NK-92 treated with Interleukin-12 subunit alpha and Interleukin-12 subunit beta, amount 100 ng/mL, for 24 hours (cell line): ENCODE measurements at places on chromosomes 4 and X.

- DNase-seq, result no peak
Measured at GRCh38 chr4:96407738-96408463, 568.0 kb downstream of the PDHA2 start.

DNA sequence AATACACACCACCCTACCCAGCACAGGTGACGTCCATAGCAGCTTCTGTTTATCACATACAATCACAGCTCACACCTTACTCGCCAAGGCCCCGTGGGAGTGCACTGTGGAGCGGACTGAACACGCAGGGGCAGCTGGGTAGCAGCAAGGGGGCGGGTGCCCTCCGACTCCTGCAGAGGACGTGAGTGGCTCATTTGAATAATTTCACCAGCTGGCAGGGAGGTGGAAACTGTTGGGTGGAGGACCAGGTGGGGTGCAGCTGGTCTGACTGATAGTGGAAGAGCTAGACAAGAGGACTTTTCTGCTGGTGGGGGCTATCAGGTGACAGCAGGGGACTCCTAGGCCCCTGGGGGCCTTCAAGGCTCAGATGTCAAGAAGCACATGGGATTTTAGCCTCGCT lies 16.3 kb downstream of the MAN2B2 start:
- DNase-seq, result no peak

DNA sequence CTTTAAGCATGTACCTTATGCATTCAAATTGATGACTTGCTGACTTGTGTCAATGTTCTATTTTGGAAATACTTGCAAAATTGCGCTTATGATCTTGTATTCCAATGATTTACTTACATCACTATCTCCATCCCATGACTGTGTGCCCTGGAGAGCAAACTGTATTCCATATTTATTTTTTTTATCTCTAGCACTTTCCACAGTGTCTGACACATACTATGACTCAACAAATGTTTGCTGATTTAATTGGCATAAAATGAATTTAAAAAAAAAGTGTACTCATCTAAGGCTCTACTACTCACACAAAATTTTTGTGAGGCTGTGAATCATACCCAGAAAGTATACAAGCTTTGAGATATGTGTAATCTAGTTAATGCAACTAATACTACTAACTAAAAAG lies 1066.8 kb upstream of the ADGRL3 start:
- no peak for DNase-seq

DNA sequence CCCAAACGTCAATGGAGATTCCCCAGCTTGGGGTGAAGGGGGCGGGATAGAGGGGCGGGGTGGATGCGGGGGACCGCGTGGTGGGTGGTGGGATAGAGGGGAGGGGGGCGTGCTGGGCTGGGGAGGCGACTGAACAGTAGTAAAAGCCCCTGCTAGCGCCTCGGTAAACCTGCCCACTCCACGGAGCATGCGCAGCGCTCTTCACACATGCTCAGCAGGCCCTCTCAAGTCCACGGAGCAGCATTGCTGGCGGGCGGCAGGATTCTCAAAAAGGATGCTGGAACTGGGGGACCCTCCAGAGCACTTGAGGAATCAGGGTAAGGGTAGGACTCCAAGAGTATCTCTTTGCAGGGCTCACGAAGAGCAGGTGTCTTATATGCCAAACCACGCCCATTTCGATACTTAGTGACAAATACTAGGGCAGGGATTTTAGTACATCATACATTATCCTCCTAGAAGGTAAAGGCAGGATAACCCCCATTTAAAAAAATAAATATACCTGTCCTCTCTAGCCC lies 378 bp upstream of the RPS6KA6 start:
- no peak for DNase-seq

DNA sequence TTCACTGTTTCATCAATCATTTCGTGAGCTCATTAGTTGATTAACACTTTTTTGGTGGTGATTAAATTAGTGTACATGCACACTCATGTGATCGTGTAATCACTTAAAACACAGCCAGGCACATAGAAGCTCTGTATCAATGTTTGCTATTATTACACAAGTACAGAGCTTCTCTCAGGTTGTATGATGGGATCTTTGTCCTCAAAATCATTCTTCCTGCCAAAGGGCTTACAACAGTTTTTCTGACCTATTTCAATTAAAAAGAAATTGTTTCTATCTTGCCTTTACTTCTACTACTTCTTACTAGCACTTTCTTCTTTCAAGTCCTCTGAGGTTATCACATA lies 145.1 kb downstream of the AMELX start:
- DNase-seq, result no peak

DNA sequence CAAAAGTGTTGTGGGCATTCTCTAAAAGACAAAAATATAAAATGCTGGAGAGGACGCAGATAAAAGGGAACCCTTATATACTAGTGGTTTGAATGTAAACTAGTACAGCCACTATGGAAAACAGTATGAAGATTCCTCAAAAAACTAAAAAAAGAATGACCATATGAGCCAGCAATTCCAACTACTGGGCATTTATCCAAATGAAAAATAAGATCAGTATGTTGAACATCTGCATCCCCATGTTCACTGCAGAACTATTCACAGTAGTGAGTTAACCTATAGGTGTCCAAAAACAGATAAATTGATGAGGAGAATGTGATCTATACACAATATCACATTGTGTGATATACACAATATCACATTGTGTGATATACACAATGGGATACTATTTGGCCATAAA lies 1615.3 kb downstream of the PCDH18 start:
- no peak for DNase-seq

DNA sequence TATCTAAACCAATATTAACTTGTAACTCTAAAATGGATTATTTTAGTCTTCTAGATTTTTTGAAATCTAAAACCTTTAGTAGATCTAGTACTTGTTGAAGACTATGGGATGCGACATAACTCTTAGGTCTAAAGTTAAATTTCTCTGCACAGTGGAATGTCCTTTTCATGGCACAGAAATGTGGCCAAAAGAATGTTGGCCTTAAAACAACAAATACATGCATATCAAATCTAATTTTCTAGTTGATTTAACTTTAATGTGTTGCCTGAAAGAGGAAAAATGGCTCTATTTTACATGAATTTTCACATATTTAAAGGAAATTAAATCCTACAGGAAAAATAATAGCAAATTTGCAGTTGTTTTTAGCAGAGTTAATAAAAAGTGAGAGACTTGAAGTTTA lies 30.3 kb downstream of the NFKB1 start:
- no peak for DNase-seq

GRCh38 chrX:150887906-150888465 lies 10.5 kb downstream of the CD99L2 start:
- DNase-seq, result no peak

DNA sequence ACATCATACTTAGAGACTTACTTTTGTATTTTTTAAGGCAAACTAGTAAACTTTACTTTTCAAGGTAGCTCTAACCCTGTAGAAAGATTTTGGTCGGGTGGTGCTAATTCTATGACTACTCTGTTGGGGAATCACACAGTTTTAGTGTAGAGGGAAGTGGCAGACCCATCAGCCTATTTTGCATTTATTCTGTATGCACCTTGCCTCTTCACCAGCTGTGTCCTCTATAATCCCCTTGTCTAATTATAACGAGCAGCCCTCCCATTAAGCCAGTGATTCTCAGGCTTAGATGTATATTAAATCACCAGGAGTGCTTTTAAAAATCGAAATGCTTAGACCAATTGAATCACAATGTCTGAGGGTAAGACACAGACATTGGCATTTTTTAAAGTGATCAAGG lies 78.1 kb downstream of the GALNT7 start:
- no peak for DNase-seq

DNA sequence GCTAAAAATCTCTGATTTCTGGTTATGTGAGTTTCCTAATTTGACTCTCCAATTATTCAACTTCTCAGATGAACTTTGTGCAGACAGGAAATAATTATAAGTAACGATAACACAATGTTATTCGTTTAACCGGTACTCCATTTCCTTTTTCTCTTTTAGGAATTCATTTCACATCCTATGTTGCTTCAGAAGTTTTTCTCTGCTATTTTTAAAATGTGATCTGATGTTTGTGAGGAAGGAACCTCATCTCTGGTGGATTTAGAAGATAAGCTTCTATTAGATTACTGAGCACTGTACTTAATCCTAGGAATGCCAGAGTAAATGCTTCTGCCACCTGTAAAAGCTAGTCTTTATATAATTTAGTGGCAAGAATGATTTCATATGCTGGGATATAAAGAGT lies 116.0 kb upstream of the ETNPPL start:
- DNase-seq, result no peak

DNA sequence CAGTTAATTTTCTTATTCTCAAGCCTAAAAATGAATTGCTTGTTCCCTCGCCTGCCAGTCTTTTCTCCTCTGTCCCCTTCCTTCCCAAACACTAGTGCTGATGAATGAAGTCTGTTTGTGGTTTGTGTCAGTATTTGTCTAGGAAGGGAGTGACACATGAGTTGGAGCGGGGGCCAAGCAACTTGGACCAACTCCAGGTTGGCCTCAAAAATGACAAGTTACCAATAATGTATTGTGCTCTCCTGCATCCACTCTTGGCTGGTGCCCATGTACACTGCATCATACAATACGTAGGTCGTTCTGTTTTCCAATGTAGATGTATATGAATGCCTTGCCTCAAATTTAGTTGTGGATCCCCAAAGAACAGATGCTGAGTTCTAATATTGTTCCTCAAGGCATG lies 223.0 kb upstream of the GPC4 start:
- no peak for DNase-seq

DNA sequence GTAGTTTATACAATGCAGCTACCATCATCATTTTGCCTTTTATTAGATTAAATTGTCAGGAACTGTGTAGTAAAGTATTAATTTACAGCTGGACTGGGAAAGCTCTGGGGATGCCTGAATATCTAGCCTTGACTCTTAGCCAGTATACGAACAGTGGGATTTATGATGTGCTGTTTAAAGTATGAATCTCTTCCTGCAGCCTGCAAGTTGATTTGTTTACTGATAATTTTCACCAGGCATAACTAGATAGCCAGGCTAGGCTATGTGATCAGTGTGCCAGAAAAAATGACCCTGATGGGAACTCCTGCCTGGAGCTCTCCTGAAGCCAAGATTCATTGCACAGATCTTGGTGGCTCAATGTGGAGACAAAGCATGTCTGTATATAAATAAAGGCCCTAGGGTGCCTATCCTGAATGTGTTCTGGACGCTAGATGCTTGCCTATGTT lies 119.2 kb downstream of the SCLT1 start:
- no peak for DNase-seq

GRCh38 chr4:41146716-41147506 lies 67.4 kb downstream of the APBB2 start:
- DNase-seq, result no peak

- no peak for DNase-seq
Measured at GRCh38 chr4:104491481-104492182, 3.1 kb downstream of the CXXC4 start.

GRCh38 chr4:30763321-30763727 lies 43.2 kb downstream of the PCDH7 start:
- DNase-seq, result no peak

DNA sequence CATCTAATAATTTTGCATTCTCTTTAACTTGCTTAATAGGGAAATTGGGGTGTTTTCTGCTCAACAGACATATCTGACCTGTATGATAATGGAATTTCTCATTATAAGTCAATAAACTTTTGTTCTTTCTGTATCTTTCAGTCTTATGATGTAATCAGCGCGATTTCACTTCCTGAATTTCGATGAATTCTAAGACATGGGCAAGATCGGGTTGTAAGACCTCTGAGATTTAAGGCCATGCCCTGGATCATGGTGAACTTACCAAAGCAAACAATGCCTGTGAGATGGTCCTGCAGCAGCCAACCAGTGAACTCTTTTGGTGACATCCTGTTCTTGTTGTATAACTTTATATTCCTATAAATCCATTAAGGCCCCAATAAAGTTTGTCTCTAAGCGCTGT lies 88.1 kb downstream of the NBDY start:
- no peak for DNase-seq

GRCh38 chr4:156217236-156217635 lies 263.6 kb upstream of the CTSO start:
- no peak for DNase-seq

GRCh38 chrX:49137492-49137891 lies 14.0 kb upstream of the GPKOW start:
- DNase-seq, result no peak

GRCh38 chr4:101667348-101667747 lies 123.2 kb upstream of the BANK1 start:
- no peak for DNase-seq

- DNase-seq, result no peak
Measured at GRCh38 chrX:44314808-44315207, 28.7 kb downstream of the EFHC2 start.

DNA sequence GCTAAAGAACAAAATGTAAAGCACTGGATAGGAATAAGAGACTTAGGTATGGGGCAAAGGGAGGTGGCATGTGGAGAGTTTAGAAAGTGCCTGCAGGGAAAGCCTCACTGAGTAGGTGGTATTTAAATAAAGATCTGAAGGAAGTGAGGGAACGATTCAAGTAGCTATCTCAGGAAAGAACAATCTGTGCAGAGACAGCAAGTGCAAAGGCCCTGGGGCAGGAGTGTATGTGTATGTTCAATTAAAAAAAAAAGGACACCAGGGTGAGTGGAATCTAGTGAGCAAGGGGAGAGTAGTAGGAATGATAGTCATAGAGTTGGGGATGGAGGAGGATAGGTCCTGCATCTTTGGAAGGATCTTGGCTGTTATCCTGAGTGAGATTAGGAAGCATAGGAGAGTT lies 779.9 kb upstream of the FTHL17 start:
- DNase-seq, result no peak

DNA sequence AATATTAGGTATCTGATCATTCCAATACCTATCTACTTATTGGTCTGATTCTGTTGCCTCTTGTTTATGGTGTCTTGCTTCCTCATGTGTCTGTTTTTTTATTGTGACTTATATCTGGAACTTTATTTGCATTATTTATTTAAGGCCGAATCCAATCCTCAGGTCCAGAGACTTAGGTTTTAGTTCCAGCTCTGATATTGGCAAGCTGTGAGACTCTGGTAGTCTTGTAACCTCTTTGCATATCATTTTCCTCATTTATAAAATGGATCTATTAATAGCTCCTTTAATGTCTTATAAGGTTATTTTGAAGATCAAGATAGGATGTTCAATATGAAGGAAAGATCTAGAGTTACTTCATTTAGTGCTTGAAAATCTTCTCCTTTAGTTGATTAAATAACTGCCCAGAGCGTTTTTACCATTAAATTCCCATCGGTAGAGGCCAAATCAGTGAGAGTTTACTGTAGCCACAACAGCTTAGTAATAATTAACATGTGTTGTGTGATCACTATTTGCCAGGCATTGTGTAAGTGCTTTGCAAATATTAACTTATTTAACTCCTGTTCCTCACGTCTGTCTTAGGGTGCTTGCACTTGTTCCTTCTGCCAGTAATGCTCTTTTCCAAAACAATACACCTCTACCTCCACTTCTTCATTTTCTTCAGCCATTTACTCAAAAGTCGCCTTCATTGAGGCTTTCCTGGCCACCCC lies 82.2 kb downstream of the CC2D2A start:
- DNase-seq, result no peak

GRCh38 chr4:170940043-170940724 lies 850.4 kb upstream of the AADAT start:
- no peak for DNase-seq
